ENCODE measurements at places on chromosomes 4 and X.

DNA sequence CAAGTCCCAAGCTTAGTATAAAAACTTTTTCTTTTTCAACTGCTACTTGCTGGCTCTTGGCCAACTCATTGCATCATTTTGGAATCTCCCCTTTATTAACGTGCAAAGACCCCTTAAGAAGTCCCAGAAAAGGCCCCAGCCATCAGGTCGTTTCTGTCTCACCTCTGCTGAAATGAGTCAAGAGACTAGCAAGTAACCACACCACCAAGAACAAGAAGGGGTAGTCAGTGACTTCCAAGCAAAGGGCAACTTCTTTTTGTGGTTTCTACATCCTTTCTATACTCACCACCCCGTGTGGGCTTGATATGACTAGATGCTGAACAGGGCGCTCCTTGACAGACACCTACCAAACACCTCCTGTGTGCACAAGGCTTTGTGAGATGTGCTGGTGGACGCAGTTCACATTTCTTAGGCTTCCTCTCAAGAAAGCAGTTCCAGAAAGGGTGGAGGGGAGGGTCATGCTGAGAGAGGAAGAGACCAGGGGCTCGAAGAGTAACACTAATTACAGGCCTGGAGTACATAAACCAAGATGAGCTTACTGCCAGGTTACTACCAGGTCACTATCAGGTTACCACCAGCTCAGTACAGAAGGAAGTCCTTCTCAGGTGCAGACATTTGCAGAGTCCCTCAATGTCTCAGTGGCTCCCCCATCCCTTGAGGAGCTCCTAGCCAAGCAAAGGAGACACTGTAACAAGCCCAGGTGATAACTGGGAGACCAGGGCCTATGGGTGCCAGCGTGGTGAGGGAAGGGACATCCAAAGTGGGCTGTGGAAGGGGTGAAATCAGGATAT is 19.3 kb downstream of the JAKMIP1 start:
- no peak for DNase-seq

DNA sequence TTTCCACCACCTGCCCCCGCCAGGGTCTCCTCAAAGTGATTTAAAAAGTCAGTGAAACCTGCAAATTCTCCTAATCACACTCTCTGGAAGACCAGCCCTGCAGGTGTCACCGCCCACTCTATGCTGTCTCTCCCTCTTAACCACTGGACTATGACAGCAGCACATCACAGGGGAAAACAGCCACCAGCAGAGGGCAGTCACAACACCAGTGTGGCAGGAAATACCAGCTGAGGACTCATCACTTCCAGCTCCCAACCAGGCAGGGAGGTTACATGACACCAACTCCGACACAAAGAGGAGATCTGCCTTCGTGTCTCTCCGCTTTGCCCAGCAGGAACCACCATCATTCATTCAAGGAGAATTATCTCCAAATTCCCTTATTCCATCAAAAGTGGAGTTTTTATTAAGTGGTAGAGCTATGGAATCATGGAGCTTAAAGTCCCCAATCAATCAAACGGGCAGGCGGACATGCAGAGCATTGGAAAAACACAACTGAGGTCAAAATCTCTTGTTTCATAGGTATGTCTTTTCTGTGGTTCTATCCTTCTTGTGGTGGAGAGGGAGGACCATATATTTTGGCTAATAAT is 91.3 kb downstream of the NSUN7 start:
- DNase-seq: peak; percentile 38

DNA sequence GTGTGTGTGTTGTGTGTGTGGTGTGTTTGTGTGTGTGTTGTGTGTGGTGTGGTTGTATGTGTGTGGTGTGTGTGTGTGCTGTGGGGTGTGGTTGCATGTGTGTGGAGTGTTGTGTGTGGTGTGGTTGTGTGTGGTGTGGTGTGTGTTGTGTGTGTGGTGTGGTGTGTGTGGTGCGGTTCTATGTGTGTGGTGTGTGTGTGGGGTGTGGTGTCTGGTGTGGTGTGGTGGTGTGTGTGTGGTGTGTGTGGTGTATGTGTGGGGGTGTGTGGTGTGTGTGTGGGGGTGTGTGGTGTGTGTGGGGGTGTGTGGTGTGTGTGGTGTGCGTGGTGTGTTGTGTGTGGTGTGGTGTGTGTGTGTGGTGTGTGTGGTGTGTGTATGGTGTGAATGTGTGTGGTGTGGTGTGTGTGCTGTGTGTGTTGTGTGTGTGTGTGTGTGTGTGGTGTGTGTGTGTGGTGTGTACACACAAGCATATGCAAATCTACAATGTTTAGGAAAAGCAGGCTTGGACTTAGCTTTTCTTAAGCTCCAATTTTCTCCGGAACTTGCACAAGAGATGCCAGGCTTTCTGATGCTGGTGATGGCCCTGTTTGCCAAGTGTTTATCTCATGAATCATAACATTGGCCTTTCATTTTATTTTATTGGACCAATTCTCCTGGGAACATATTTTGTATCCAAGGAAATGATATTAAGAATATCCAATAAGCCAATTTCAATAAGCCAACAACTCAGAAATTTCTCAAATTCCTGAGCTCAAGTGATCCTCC is 148.7 kb downstream of the SPATA18 start:
- DNase-seq: no peak

- DNase-seq: no peak
Measured at GRCh38 chr4:146098978-146099377, 76.5 kb upstream of the LSM6 start.

- DNase-seq: no peak
Measured at GRCh38 chrX:153478746-153479145, 8.4 kb upstream of the HAUS7 start.

- DNase-seq: no peak
Measured at GRCh38 chr4:31548021-31548420, 827.9 kb downstream of the PCDH7 start.

- no peak for DNase-seq
Measured at GRCh38 chrX:101219116-101219863, at the start of gene DRP2. Gene DRP2, plus strand, starts transcription at chrX:101219786. Its CDS starts 11,862 bp downstream, at chrX:101231648.
